ENCODE measurements at places on chromosomes 16 and 17.

DNA sequence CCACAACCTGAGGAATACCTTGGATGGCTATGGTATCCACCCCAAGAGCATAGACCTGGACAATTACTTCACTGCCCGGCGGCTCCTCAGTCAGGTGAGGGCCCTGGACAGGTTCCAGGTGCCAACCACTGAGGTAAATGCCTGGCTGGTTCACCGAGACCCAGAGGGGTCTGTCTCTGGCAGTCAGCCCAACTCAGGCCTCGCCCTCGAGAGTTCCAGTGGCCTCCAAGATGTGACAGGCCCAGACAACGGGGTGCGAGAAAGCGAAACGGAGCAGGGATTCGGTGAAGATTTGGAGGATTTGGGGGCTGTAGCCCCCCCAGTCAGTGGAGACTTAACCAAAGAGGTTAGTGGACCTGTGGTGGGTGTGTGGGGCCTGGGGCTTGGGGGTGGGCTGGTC lies 3.1 kb downstream of the NFE2L1 start:
- no peak for DNase-seq

DNA sequence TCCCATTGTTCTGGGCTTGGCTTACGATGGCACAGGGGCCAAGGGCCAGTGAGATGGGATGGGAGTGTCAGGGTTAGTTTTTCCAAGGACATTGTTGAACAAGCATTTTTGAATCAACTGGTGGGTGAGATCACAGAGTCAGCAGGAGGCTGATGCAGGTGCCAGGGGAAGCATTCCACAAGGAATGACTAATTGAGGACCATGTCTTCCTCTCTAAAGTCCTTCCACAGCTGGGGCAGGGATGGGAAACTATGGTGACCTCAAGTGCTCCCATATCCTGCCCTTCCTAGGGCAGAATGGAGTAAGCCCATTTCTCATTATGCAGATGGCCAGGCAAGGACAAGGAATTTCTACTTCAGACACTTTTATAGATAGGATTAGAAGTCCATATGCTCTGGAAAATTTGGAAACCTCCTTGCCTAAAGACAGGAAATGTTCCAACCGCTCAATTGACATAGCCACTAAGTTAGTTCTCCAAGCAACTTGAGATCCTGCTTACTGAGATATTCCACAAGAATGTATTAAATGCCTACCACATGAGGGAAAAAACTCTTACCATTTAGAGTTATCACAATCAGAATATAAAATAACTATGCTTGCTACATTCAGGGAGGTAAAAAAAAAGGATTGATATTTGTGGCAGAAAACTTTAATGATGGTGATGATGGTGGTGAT lies 21.2 kb upstream of the ENGASE start:
- DNase-seq: no peak

- DNase-seq: no peak
Observed at GRCh38 chr17:998111-998510, 1.2 kb downstream of the TIMM22 start.

- no peak for DNase-seq
Observed at GRCh38 chr17:72273289-72274056, 152.7 kb downstream of the SOX9 start.

DNA sequence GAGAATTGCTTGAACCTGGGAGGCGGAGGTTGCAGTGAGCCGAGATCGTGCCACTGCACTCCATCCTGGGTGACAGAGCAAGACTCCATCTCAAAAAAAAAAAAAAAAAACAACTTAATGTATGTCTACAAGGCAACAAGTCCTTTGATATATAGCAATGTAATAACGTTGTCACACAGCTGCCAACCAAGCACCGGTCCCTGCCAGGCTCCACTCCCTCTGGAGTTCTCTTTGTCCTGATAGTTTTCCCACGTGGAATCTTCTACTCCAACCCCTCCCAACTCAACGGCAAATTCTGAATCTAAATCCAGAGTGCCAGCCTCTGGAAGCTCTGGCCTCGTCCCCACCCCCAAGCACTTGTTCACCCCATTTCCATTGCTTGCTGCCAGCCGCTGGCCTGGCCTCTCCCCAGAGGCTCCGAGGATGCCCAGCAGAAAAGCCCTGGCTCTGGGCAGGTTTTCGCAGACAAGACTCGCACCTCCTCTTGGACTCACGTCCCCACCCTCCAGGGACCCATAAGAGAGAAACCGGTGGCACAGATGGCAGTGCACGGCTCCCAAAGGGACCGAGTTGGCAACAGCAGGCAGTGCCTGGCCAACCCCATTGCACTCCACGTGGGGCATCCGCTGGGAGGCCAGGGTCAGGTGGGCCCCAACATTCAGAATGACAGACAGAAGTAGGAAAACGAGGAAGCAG lies 15.9 kb upstream of the CBX2 start:
- no peak for DNase-seq

GRCh38 chr16:55713103-55713502 lies 57.3 kb downstream of the SLC6A2 start:
- DNase-seq: no peak

DNA sequence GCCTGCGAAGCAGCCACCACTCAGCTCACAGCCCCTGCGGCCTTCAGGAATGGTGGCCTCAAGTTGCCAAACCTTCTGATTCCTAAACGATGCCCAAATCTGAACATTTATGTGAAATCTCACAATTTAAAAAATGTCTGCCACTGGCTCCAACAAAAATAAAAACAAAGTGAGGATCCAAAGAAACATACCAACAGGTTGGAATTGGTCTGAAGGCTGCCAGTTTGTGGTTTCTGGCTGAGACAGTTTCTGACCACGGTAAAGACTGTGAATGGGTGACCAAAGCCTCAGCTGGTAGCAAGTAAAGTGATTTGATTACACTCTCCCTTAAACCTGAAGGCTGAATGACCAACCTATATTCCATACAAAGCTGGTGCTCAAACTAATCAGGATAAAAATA lies 24.9 kb downstream of the LITAFD start:
- DNase-seq: no peak

DNA sequence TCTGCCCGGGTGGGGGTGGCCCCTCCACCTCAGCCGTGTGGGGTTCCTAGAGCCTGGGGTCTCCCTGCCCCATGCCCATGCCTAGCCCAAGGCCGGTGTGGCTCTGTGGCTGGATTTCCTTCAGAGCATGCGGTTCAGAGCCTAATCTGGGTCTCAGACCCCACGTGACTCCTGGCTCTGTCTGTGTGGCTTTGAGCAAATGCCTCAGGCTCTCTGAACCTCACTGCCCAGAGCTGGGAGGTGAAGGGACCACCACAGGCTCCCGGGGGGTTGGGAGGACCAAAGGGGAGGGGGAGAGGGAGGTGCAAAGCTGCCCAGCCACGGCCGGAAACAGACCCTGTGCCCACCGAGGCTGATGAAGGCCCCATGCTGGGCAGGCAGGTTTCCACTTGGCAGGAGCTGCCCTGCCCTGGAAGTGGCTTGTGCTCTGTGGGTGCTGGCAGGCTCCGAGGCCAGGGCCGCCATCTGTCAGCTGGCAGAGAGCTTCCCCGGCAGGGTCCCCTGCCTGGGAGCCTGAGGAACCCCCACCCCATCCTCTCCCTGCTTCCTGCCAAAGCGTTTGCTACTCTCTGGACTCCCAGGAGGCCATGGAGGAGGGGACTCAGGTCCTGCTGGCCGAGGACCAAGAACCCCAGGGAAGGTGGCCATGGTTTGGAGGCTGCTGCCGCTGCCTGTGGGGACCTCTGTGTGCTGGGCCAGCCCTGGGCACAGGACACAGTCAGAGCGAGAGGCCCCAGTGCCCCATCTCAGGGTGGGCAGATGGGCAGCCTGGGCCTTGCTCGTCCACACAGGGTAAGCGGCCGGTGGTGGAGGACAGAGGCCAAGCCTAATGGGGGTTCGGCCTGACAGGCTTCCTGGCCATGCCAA lies 4.0 kb downstream of the CDH15 start:
- DNase-seq: no peak
